Left ventricle myocardium inferior (tissue), 1 donor: ENCODE measurements at places on chromosomes 11 and 22. TPM values are rescaled to one million over a fixed set of nuclear protein-coding genes. Genes with fewer than 3 reads are reported as not detected.

GRCh38 chr11:124776865-124777645 is 15.0 kb upstream of the ESAM start:
- H3K36me3 ChIP-seq: peaks cover 28% of the 10 kb centered on the region
- DNase-seq: no peak
- peaks cover 6% of the 10 kb centered on the region for H3K4me1 ChIP-seq
- H3K4me3 ChIP-seq: no peak overlapping the region
- no peaks in the 10 kb centered on the region for H3K27me3 ChIP-seq
- H3K27ac ChIP-seq: no peak overlapping the region

DNA sequence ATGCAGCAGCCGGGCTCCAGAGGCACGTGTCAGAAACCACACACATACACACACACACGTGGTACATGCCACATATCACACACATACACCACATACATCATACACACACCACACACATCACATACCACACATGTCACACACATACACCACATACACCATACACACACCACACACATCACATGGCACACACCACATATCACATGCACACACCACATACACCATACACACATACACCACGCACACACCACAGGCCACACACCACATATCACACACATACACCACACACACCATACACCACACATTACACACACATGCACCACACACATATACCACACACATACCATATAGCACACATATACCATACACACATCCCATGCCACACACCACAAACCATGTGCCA is 97.5 kb upstream of the PRR5 start:
- no peak overlapping the region for H3K4me3 ChIP-seq
- no peaks in the 10 kb centered on the region for H3K36me3 ChIP-seq
- H3K27ac ChIP-seq: no peak overlapping the region
- H3K27me3 ChIP-seq: peaks cover 31% of the 10 kb centered on the region
- no peak for DNase-seq
- no peaks in the 10 kb centered on the region for H3K4me1 ChIP-seq

- peak overlapping the region; percentile 15 for H3K27ac ChIP-seq
- H3K4me3 ChIP-seq: no peak overlapping the region
- DNase-seq: no peak
- H3K27me3 ChIP-seq: no peaks in the 10 kb centered on the region
- H3K36me3 ChIP-seq: peaks cover 20% of the 10 kb centered on the region
- H3K4me1 ChIP-seq: peaks cover 80% of the 10 kb centered on the region
Observed at GRCh38 chr22:42639541-42640241, 710 bp downstream of the ATP5MGL start.

GRCh38 chr11:66559142-66559865 is 9.1 kb downstream of the CTSF start:
- H3K4me3 ChIP-seq: peak overlapping the region; percentile 43
- no peak overlapping the region for H3K27ac ChIP-seq
- DNase-seq: peak; percentile 27
- H3K4me1 ChIP-seq: peaks cover 10% of the 10 kb centered on the region
- peaks cover 46% of the 10 kb centered on the region for H3K27me3 ChIP-seq

DNA sequence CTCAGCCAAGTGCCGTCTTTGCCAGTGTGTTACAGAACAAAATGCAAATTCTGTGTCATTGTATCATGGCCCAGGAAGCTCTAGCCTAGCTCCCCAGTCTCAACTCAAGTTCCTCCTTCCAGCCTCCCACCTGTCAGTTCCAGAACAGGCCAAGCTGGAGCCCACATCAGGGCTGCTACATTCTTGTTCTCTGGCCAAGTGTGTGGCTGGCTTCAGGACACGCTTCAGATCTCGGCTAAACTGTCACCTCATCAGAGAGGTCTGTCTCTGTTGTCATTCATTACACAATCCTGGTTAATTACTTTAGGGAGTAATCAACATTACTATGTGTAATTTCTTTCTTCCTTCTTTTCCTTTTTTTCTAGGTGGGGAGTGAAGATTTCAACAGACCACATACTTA is 347.0 kb upstream of the SYN3 start:
- peak; percentile 23 for DNase-seq
- H3K4me3 ChIP-seq: no peak overlapping the region
- no peaks in the 10 kb centered on the region for H3K27me3 ChIP-seq
- peak overlapping the region; percentile 23 for H3K27ac ChIP-seq
- no peaks in the 10 kb centered on the region for H3K36me3 ChIP-seq

GRCh38 chr11:26820739-26821138 is 98.9 kb upstream of the SLC5A12 start:
- no peaks in the 10 kb centered on the region for H3K36me3 ChIP-seq
- peak overlapping the region; percentile 23 for H3K27ac ChIP-seq
- H3K4me1 ChIP-seq: no peaks in the 10 kb centered on the region
- no peak for DNase-seq

The MMP27 gene
- total RNA-seq: not detected

The C11orf87 gene
- 0.14 TPM for total RNA-seq
